ENCODE measurements at places on chromosomes 6 and 20.

- no peak for DNase-seq
These were observed 58.6 kb upstream of the OLIG3 start for GRCh38 chr6:137552809-137553208.

- DNase-seq: no peak
These were observed 101.0 kb upstream of the EDN1 start for GRCh38 chr6:12189150-12189549.

GRCh38 chr20:46731770-46732169, 22.3 kb downstream of the SLC2A10 start:
- no peak for DNase-seq

DNA sequence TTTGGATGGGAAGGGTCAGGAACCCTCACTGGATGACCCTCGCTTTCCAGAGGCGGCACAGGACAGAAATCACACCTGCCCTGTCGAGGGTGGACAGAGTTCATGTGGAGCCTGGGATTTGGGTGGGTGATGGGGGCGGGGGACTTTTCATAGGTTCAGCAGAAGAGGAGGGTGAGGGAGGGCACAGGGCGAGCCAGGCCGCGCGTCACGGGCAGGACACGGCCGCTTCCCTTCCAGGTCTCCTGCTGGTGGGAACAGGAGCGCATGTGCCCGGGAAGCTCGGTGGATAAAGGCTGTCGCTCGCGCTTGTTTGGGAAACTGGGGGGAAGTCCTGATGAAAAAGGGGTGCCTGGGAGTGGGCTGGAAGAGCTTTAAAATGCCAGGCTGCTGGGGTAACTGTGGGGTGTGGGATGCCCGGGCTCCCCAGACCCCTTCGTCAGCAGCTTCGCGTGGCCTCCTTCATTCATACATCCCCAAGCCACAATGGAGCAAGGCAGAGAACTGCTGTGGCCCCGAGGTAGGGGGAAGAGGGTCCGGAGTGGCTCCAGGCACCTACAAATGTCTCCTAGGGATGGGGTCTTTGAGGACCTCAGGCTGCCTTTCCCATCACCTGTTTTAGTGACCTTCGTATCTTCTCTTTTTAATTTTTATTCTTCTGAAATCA, 102.2 kb downstream of the DACT2 start:
- no peak for DNase-seq

GRCh38 chr20:50848341-50848808, 53.5 kb downstream of the BCAS4 start:
- no peak for DNase-seq

DNA sequence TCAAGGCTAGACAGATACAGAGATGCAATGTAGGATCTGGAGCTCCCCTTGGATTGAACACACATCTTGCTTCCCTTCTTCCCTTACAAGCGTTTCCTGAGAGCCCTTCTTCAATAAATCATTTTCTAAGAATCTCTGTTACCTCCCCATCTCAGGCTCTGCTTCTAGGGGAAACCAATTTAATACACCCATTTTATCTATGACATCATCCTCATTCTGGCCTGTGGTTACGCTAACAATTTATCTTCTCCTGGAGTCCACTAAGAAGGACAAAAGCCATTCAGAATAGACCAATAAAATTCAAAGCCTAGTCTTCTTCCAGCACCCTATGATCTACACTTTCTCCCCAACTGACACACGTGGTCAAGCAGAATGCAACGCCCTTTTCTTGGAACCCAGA, 390.1 kb downstream of the PLCB1 start:
- DNase-seq: no peak

GRCh38 chr20:61118429-61119224, 133.4 kb upstream of the CDH4 start:
- no peak for DNase-seq

GRCh38 chr20:36062799-36063198, 91.7 kb upstream of the EPB41L1 start:
- DNase-seq: no peak

GRCh38 chr20:61753316-61753942, 312.3 kb downstream of the TAF4 start:
- no peak for DNase-seq

GRCh38 chr20:40670253-40670652, 18.8 kb downstream of the MAFB start:
- DNase-seq: no peak

- no peak for DNase-seq
These were observed 263.9 kb downstream of the PHF3 start for GRCh38 chr6:63899550-63899949.

DNA sequence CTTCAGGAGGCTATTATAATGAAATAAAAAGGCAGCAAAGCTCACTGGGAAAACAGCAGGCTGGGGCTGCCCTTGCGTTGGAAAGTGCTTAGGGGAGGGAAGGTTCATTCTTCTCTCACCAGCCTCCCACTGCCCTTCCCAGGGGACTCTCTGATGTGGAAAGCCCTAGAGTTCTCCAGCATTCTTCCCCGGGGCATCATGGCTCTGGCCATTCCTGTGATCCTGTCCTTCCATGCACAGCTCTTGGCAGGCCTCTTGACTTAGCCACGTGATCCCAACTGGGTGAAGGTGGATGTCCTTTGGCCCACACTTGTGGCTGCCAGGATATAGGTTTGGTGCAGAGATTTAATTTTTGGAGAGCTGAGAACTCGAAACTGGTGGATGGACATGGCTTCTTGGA, 58.0 kb upstream of the ZNF831 start:
- no peak for DNase-seq

- peak; percentile 9 for DNase-seq
These were observed 153.3 kb downstream of the SCML4 start for GRCh38 chr6:107670792-107671199.

GRCh38 chr6:95288251-95288650, 289.1 kb upstream of the MANEA start:
- DNase-seq: no peak

GRCh38 chr6:29502181-29502580, 14.4 kb upstream of the MAS1L start:
- DNase-seq: no peak

DNA sequence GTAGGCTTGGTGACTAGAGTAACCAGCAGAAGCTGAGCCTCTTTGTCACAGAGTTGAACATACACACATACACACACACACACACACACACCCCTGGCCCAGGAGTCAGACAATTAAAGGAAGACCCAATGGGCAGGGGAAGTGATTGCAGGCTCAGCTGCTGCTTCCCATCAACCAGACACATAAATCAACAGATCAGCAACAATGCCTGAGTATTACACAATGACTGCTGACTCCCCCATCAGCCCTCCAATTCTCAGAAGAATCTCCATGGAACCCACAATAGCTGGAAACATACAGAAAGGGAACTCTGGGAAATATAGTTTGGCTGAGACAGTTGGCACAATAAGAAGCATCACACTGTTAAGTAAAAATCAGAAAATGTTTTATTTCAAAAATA, 270.4 kb upstream of the PLCB4 start:
- no peak for DNase-seq

DNA sequence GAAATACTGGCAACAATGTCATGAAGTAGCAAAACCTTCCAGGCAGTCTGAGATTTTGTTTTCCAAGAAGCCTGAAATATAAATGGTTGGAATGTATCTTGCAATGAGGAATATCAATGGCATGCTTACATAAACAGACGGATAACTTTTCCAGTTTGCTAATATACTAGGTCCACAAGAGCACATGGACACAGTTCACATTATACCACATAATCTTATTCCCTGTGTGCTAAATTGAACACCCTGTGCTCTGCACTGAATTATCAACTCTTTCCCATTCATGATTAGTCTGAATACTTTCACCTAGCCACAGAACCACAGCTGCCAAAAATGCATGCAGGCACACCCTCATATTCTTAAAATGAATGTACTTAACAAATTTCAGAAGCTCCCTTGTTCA, 274.3 kb downstream of the COL12A1 start:
- DNase-seq: no peak

GRCh38 chr6:30053682-30054081, 7.4 kb upstream of the POLR1H start:
- no peak for DNase-seq

DNA sequence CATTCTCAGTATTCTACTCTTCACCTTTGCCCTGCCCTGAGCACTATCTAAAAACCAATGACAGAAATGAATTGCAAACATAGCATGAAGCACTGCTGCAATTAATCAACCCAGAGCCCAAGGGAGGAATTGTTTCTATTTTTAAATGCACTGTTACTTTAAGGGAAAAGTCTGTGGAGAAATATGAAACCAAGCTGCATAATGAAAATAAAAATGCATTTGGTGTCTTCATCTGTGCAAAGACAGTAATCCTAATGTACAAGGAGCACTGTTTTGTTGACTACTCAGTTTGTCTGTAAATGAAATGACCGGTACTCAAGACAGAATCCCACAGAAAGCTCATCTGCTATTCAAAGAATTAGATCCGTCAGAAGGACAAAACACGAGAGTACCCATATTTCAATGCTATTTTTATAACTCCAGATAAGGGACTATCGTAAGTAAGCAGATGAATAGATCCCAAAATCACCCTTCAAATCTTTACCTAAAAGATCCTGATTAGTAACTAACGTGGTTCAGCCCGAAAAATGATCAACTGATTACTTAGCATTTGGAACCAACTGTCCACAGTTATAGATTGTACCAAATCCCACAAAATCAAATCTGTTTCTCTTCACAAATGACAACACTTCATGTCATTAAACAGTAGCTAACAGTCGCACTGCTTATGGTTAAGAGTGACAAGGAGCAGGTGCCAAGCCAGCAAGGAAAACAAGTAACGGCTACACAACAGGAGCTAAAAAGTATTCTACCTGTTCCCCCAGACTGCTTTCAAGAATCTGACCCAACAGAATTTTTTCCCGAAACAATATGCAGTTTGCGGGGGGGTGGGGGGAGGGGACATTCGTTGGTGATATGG, 2.4 kb downstream of the KIF13A start:
- DNase-seq: no peak

DNA sequence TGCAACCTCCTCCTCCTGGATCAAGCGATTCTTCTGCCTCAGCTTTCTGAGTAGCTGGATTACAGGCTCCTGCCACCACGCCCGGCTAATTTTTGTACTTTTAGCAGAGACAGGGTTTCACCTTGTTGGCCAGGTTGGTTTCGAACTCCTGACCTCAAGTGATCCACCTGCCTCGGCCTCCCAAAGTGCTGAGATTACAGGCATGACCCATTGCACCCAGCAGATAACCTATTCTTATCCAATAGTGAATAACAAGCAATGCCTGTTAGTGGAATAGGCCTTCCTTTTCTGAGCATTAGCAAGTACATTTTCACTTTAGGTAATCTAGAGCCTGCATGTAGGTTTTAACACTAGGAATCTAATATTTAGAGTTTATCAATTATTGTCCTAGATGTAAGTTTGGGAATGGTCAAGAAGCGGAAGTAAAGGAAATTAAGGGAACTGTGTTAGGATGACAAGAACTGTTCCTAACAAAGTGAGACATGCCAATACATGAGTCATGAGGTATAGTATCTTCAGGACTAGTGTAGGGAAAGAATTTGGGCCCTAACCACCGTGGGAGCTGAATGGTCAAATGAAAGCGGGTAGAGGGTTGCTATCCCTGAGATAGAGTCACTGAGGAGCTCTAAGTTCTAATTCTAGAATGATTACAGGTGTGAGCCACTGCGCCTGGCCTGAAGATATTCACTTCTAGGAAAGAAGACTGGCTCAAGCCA, 15.0 kb downstream of the BLTP3A start:
- DNase-seq: no peak

- no peak for DNase-seq
These were observed 47.1 kb downstream of the STX7 start for GRCh38 chr6:132465530-132466485.

DNA sequence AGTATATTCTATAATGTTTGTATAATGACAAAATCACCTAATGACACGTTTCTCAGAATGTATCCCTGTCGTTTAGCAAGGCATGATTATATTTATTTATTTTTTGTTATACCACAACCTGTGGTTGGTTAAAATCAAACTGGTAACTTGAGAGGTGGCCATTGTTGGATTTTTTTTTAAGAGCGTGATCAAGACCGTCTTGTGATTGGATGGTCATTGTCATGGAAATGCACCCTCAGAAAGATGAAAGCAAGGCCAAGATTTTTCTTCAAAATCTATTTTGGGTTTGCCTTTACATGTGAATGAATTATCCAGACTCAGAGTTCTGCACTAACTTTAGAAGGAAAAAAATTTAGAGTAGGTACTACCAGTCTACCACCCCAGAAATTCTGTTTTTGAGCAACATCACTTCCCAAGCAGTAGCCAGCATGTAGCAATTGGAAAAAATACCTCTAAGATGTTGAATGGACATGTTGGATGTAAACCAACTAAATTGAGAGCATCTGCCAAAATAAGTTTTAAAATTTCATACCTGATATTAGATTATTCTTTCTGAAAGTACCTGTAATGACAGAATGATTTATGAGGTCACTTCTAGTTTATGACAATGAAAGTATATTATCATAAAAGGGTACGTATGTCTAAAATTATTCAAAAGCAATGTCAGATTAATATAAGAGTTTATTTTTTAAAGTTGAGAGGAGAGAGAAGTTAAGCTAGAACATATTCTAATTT, 50.8 kb downstream of the NCOA7 start:
- DNase-seq: no peak

DNA sequence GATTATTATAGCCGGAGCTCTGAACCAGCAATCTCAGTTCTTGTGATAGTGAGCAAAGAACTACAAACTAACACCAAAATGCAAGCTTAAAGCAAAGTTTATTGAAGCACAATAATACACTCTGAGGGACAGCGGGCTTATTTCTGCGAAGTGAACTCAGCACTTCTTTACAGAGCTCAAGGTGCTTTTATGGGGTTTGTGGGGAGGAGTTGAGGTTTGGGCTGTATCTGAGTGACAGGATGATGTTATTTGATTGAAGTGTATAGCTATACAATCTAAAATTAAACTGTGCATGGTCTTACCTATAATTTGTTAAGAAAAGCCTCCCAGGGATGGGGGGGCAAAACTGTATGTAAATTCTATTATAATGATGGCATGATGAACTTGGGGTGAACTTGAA, 1.0 kb upstream of the HFE start:
- DNase-seq: peak; percentile 65

GRCh38 chr6:85389151-85389797, 60.6 kb upstream of the NT5E start:
- no peak for DNase-seq

GRCh38 chr6:157610451-157610999, 212.5 kb upstream of the SNX9 start:
- no peak for DNase-seq

DNA sequence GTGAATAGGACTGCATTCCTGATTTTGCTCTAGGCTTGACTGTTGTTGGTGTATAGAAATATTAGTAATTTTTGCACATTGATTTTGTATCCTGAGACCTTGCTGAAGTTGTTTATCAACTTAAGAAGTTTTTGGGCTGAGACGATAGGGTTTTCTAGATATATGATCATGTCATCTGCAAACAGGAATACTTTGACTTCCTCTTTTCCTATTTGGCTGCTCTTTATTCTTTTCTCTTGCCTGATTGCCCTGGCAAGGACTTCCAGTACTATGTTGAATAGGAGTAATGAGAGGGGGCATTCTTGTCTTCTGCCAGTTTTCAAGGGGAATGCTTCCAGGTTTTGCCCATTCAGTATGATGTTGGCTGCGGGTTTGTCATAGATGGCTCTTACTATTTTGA, 13.4 kb downstream of the HLA-DOB start:
- no peak for DNase-seq
